ENCODE measurements at places on chromosomes 16 and 17.
A peak's percentile ranks its signal among the peaks of the same experiment; 100 is the strongest.

GRCh38 chr17:48678141-48678971 is 44.0 kb downstream of the PRAC1 start:
- peak; percentile 64 for DNase-seq

- DNase-seq = no peak
Observed at GRCh38 chr16:65386672-65387071, 264.8 kb upstream of the CDH11 start.

DNA sequence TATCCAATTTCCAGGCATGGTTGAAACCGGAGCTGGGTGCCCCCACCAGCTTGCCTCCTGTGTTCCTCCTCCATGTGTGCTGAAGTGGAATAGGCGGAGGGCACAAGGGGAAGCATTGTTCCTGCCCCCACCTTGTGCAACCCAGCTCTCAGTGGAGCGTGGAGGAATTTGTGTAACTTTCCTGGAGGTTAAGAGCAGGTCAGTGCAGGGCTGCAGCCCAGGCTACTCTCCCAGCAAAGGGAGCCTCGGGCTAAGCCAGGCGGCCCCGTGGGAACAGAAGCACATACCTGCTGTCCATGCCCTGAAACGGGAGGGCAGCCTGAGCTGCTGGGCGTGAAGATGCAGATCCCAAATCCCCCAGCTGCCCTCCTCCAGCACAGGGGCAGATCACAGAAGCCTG is 158.8 kb upstream of the LHX1 start:
- DNase-seq = no peak

DNA sequence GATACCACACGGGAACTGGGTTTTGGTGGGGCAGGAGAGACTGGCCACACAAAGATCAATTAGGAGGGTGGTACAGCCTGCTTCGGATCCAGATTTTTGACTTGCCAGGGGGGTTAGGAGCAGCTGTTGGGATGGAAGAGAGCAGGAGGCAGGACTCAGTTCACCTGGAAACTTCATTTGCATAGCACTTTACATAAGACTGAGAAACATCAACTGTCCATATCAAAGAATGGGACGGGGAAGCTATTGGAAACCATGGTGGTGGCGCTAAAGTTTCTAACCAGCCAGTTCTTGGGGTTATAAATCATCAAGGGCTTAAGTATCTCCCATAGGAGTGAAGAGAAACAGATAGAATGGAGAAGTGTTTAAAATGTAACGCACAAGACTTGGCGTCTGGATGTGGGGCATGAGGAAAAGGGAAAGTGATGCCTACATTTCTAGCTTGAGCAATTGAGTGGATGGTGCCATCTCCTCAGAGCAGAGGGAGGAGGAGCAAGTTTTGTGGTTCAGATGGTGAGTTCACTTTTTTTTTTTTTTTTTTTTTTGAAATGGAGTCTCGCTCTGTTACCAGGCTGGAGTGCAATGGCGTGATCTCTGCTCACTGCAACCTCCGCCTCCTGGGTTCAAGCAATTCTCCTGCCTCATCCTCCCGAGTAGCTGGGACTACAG is 6.4 kb upstream of the SRCAP start:
- no peak for DNase-seq

GRCh38 chr17:958712-959451 is 20.7 kb downstream of the NXN start:
- no peak for DNase-seq

GRCh38 chr17:31535581-31535981 is 144.1 kb downstream of the RAB11FIP4 start:
- peak; percentile 56 for DNase-seq

- no peak for DNase-seq
Observed at GRCh38 chr17:64096037-64096436, 33.9 kb downstream of the ERN1 start.

GRCh38 chr17:75602644-75603043 is 15.0 kb downstream of the MYO15B start:
- no peak for DNase-seq

DNA sequence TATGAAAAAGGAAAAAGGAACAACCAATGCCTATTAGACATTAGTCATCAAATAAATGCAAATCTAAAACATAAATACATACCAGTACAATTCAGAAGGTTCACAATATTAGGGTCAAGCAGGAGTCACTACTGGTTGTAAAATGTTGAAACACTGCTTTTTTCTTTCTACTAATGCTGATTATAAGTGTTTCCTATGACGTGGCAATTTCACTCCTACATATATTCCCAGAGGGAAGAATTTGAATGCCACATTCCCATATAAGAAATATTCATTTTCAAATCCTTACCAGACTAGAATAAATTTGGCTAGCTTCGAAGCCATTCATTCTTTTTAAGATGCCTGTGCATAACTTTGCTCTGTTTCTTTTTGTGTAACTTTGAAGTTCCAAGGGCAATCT is 2.6 kb upstream of the KRTAP9-2 start:
- DNase-seq = no peak

- DNase-seq = peak; percentile 76
Observed at GRCh38 chr17:78128551-78129350, at the start of gene TMC6. TSS of gene TMC6 (minus strand) at chr17:78128755. CDS start at chr17:78126832, 1,923 bp downstream.

DNA sequence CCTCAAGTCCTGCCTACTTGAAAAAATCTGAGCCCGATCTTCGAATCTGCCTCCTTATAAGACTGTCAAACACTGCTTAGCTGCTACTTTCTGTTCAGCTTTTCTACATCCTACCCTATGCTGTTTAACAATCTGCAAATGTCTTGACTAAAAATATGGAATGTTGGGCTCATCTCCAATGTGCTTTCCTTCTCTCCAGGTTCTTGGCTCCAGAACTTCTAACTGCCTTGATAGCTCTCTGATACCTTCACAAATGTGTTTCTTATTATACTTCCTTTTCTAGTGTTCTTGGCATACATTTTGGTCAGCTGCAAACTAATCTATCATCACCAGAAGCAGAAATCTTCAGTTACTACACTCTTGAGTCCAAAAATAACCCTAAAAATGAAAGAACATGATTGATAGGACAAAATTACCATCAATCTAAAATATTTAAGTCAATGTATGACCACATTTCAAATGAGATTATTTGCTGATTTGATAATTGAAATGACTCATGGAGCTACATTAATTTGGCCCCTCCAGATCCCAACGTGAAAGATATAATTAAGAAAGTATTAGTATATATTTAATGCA is 372.3 kb upstream of the MON1B start:
- DNase-seq = no peak

Measured in CD4-positive, alpha-beta T cell treated with Interleukin-1 beta for 1 hour (primary cell).